Liver (tissue), 10 donors: ENCODE measurements at places on chromosomes 3 and 15.
A peak's percentile ranks its signal among the peaks of the same experiment; 100 is the strongest.

GRCh38 chr15:70589221-70589620, 174.1 kb downstream of the UACA start:
- H3K4me1 ChIP-seq = peaks cover 5% of the 10 kb centered on the region
- H3K27me3 ChIP-seq = no peaks in the 10 kb centered on the region
- no peak overlapping the region for H3K4me3 ChIP-seq
- H3K36me3 ChIP-seq = no peaks in the 10 kb centered on the region
- DNase-seq = no peak

DNA sequence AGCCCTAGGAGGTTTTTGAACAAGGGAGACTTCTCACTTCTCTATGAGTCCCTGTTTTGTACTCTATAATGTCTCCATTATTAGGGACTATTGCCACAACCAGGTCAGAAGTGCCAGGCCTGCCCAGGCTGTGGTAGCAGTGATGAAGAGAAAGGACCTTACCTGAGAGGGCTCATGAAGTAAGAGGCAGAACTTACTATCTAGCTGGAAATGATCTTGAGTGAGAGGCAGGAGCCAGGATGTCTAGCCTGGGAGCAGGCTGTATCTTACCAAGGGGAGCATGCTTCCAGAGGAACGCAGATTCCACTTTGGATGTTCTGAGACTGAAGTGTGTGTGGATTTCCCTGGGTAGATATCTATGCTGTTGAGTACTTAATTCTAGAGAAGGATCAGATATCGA, 93.3 kb downstream of the RPL39L start:
- peaks cover 76% of the 10 kb centered on the region for H3K4me1 ChIP-seq
- H3K36me3 ChIP-seq = peaks cover 29% of the 10 kb centered on the region
- no peaks in the 10 kb centered on the region for H3K27me3 ChIP-seq

- H3K36me3 ChIP-seq = no peaks in the 10 kb centered on the region
- H3K4me1 ChIP-seq = no peaks in the 10 kb centered on the region
- no peak overlapping the region for H3K27ac ChIP-seq
- no peak overlapping the region for H3K4me3 ChIP-seq
- DNase-seq = no peak
Observed at GRCh38 chr3:64559588-64559987, 128.2 kb downstream of the ADAMTS9 start.

DNA sequence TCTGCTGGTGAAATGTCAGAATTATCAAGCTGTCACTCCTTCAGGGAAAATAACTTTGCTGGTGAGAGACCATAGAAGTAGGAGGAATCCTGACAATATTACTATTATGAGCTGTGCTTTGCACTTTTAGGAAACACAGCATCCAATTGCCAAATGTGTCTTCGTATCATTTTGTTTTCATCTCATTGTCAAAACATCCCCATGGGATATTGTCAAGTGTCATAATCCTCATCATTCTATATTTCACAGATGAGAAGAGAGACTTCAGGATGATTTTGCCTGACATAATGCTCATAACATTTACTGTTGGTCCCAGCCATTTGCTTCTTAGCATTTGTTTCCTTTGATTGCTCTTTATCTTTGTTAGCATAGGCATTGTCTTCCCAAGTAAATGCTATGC, 120.5 kb upstream of the NUDT16 start:
- H3K4me1 ChIP-seq = no peaks in the 10 kb centered on the region
- H3K36me3 ChIP-seq = no peaks in the 10 kb centered on the region
- H3K4me3 ChIP-seq = no peak overlapping the region
- H3K27ac ChIP-seq = no peak overlapping the region
- no peaks in the 10 kb centered on the region for H3K27me3 ChIP-seq

DNA sequence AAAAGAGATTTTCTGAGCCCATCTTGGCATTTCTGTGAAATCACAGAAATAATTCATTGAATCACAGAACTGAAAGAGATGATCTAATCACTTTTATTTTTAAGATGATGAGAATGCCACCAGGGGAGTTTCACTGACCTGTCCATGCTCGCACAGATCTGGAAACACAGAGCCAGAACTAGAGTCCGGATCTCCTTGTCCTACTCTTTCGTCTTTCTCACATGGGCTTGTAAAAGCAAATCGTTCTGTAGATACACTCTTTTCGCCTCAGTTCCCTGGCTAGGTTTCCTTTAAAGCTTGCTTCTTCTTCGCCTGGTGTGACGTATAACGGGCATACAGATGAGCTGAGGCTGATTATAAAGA, 122.5 kb upstream of the SPRED1 start:
- H3K27me3 ChIP-seq = no peaks in the 10 kb centered on the region
- no peak for DNase-seq
- no peaks in the 10 kb centered on the region for H3K36me3 ChIP-seq
- peak overlapping the region; percentile 43 for H3K27ac ChIP-seq
- no peak overlapping the region for H3K4me3 ChIP-seq

DNA sequence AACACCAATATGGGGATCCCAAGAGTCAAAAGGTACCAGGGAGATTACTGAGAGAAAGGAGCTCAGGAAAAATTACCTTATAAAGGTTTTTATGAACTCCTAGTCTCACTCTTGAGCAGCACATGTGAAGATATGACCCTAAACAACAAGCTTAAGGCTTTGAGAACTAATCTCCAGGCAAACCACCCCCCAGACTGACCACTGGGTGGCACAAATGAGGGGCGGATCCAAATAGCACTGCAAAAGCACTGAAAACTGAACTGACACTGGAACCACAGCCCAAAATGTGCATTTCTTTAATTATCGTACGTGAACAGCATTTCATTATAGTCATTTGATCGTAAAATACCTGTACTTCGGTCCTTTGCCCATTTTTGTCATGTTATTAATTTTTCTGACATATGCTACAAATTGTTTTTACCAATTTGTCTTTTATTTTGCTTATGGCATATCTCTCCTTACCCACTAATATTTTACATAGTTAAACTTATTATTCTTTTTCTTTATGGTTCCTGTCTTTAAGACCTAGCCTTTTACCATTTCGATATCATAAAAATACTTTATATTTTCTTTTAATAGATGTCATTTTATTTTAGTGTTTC, 31.5 kb upstream of the TFDP2 start:
- H3K27me3 ChIP-seq = no peaks in the 10 kb centered on the region
- H3K4me1 ChIP-seq = no peaks in the 10 kb centered on the region
- no peak overlapping the region for H3K27ac ChIP-seq
- DNase-seq = peak; percentile 46

DNA sequence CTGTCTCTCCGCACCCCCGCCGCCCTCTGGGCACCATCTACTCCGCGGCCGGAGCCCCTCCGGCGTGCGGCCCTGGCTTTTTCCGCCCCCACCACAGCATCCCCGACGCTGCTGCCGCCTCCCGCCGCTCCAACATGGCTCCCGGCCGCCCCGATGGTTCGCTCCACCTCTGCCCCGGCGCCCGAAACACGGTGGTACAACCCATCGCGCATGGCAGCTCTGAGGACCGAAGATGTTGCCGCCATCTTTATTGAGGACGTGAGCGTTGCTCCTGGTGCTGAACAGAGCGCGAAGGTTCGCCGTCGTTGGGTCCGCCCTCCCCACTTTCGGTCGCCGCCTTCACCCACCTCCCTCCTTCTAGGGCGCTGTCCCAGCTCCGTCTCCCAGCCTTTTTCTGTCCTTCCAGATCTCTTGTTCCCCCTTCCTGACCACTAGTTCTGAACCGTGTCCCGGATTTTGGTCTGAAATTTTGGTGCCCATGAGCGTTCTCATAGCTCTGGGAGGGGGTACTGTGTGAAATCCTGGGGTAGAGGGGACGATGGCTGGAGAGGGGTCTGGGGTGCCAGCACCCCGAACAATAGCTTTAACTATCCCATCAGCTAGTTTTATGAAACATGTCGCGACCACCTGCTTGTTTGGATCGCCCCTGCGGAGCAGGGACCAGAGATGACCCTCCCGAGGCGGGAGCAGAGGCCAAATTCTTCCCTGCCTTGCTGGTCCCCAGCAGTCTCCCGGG, at the start of gene CELSR3:
TSS of gene CELSR3 (minus strand) at position 134 of the 736 bp plus-strand sequence. CDS start 252 bp downstream, outside the sequence.
- H3K27ac ChIP-seq = no peak within 1 kb of the TSS
- H3K27me3 ChIP-seq = no peaks in the 10 kb centered on the region
- no peaks in the 10 kb centered on the region for H3K4me1 ChIP-seq
- no peaks in the 10 kb centered on the region for H3K36me3 ChIP-seq

DNA sequence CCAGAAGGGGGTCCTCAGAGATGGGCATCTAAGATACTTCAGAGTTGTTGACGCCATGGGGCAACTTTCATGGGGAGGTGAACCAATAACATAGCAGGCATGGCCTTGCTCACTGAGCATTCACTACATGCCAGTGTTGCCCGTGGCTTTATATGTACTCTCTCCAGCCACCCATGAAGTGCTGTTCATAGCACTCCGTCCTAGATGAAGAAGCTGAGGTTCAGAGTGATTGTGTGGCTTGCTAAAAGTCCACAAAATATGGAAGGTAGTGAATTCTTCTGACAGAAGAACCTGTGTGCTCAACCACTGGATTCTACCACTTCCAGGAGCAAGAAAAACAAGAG, 9.8 kb upstream of the SEMA4B start:
- H3K4me1 ChIP-seq = peaks cover 38% of the 10 kb centered on the region
- H3K27me3 ChIP-seq = no peaks in the 10 kb centered on the region
- H3K36me3 ChIP-seq = no peaks in the 10 kb centered on the region
- H3K4me3 ChIP-seq = no peak overlapping the region
- peak overlapping the region; percentile 82 for H3K27ac ChIP-seq

- no peaks in the 10 kb centered on the region for H3K27me3 ChIP-seq
- H3K4me1 ChIP-seq = peaks cover 1% of the 10 kb centered on the region
- no peak overlapping the region for H3K4me3 ChIP-seq
- H3K27ac ChIP-seq = no peak overlapping the region
- DNase-seq = no peak
- H3K36me3 ChIP-seq = no peaks in the 10 kb centered on the region
Observed at GRCh38 chr3:119362010-119362409, 67.8 kb downstream of the ARHGAP31 start.

GRCh38 chr3:34283751-34284150, 485.3 kb downstream of the PDCD6IP start:
- H3K4me3 ChIP-seq = no peak overlapping the region
- no peak overlapping the region for H3K27ac ChIP-seq
- H3K36me3 ChIP-seq = no peaks in the 10 kb centered on the region
- H3K4me1 ChIP-seq = no peaks in the 10 kb centered on the region
- no peak for DNase-seq

GRCh38 chr3:76245073-76245472, 459.7 kb upstream of the ZNF717 start:
- DNase-seq = no peak
- H3K4me3 ChIP-seq = no peak overlapping the region
- H3K36me3 ChIP-seq = no peaks in the 10 kb centered on the region
- no peaks in the 10 kb centered on the region for H3K27me3 ChIP-seq
- H3K4me1 ChIP-seq = no peaks in the 10 kb centered on the region

GRCh38 chr15:29612096-29612495, 210.2 kb downstream of the TJP1 start:
- H3K4me3 ChIP-seq = no peak overlapping the region
- no peak for DNase-seq
- no peaks in the 10 kb centered on the region for H3K27me3 ChIP-seq
- no peaks in the 10 kb centered on the region for H3K36me3 ChIP-seq
- no peaks in the 10 kb centered on the region for H3K4me1 ChIP-seq

- H3K36me3 ChIP-seq = no peaks in the 10 kb centered on the region
- DNase-seq = no peak
- H3K27ac ChIP-seq = no peak overlapping the region
- H3K27me3 ChIP-seq = no peaks in the 10 kb centered on the region
- H3K4me1 ChIP-seq = no peaks in the 10 kb centered on the region
Observed at GRCh38 chr3:71281280-71281679, 302.2 kb downstream of the FOXP1 start.

- no peaks in the 10 kb centered on the region for H3K4me1 ChIP-seq
- H3K4me3 ChIP-seq = no peak overlapping the region
- H3K27me3 ChIP-seq = no peaks in the 10 kb centered on the region
- DNase-seq = no peak
- no peaks in the 10 kb centered on the region for H3K36me3 ChIP-seq
Observed at GRCh38 chr3:190008432-190008831, 112.3 kb downstream of the P3H2 start.

DNA sequence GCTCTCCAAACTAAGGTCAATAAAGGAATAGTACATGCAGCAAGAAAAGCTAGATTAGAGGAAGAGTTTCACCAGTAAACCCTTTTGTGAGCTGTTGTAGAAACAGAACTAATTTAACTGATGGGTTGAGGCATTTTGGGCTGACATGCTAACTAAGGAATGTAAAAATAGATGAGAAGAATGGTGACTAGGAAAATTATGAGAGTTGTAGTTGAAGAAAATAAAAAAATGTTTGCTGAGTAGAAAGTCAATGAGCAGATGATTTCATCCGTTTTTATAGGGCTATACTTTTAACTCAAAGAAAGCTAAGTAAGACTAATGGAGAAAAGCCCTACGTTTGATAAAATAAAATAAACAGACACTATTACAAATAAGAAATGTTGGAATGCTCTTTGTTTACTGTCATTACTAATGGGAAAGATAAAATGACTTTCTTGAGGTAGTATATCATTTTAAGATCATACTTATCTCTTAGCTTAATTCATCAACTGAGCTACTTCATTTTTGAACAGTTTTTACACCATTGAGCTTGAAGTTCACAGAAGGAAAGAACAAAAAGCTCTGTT, 209.4 kb upstream of the DPH6 start:
- H3K4me1 ChIP-seq = peaks cover 5% of the 10 kb centered on the region
- H3K27me3 ChIP-seq = no peaks in the 10 kb centered on the region
- H3K27ac ChIP-seq = no peak overlapping the region
- no peak overlapping the region for H3K4me3 ChIP-seq
- no peaks in the 10 kb centered on the region for H3K36me3 ChIP-seq
- no peak for DNase-seq

DNA sequence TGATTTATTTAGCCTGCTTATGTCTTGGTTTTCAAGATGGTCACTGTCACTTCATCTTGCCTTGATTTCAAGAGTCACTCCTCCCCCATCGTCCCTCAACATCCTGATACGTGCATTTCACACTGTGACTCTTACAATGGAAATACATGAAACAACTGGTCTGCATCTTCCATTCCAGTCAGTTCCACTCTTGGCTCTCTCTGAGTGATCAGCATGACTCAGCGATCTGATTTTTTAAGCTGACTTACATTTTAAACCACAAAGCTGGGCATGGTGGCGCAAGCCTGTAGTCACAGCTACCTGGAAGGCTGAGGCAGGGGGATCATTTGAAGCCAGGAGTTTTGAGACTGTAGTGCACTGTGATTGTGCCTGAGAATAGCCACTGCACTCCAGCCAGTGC, 271.2 kb upstream of the ROPN1 start:
- no peak for DNase-seq
- H3K27me3 ChIP-seq = no peaks in the 10 kb centered on the region
- no peak overlapping the region for H3K27ac ChIP-seq
- H3K36me3 ChIP-seq = no peaks in the 10 kb centered on the region
- no peaks in the 10 kb centered on the region for H3K4me1 ChIP-seq
- no peak overlapping the region for H3K4me3 ChIP-seq

DNA sequence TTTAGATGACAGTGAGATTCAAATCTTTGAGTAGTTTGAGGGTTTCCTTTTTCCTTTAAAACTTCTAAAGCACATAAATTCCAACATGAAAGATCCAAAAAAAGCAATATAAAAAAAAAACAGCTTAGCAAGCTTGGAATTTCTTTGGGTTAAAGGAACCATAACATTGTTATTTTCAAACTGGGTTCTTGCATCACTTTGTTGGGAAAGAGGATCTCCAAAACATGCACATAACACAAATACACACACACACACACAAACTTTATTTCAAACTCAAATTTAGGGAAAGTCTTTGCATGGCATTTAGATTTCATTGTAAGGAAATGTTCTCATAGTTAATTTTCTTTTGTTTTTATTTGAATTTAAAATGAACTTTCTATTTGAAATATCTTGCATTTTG, 79.2 kb upstream of the COL8A1 start:
- no peak overlapping the region for H3K4me3 ChIP-seq
- H3K27me3 ChIP-seq = no peaks in the 10 kb centered on the region
- no peak overlapping the region for H3K27ac ChIP-seq
- DNase-seq = no peak
- no peaks in the 10 kb centered on the region for H3K4me1 ChIP-seq
- no peaks in the 10 kb centered on the region for H3K36me3 ChIP-seq

- no peak for DNase-seq
- H3K4me1 ChIP-seq = no peaks in the 10 kb centered on the region
- no peaks in the 10 kb centered on the region for H3K27me3 ChIP-seq
- H3K36me3 ChIP-seq = no peaks in the 10 kb centered on the region
Observed at GRCh38 chr15:96672629-96673028, 342.1 kb downstream of the NR2F2 start.
